ENCODE measurements at places on chromosomes 12 and 14.

DNA sequence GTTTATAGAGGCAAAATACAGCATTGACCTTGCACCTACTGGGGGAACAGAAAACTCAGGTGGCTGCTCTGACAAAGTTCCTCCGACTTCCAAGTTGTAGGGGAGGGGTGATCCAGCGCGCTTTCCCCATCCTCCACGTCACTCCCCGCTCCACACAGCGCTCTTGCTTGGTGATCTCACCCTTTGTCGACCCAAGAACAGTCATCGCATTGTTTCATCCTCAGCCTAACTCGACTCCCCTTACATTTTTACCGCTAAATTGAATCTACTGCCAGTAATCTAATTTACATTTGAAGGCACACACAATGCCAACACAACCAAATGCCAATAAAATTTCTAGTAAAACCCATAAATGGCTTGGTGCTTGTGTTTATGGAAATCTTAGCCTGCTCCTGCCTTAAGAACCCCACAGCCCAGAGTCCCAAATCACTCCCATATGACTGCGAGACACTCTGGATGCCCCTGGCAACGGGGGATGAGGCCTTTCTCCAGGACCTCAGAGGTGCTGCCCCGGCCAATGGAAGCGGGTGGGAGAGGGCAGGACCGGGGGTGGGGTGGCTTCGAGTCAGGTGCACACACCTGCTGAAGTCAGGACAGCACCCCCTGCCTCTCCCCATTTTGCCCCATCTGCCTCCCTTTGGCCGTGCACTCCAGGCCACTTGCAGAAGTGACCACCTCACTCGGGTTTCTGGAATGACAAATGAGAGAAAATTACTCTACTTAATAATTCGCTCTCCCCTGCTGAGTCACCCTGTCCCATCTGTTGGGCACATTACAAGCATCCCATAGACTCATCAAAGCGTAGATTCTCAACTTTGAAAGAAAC is 98.2 kb upstream of the GSC start:
- peak; percentile 18 for DNase-seq

DNA sequence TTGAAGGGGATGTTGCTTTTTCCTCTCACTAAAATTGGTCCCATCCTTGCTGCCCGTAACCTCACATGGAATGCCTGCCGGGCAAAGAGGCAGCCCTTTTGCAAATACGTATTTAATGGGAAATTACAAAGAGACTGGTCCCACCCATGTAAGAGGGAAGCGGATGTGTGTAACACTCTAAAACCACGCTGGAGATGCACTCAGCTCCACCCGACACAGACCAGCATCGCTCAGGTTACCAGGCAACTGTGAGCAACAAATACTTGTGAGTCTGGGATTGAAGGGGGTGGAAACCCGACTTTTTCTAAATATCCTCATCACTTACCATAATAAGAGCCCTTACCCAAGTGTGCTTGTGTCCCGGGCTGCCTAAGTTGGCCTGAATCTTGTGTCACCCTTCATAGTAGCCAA is 47.7 kb downstream of the ELK3 start:
- no peak for DNase-seq

DNA sequence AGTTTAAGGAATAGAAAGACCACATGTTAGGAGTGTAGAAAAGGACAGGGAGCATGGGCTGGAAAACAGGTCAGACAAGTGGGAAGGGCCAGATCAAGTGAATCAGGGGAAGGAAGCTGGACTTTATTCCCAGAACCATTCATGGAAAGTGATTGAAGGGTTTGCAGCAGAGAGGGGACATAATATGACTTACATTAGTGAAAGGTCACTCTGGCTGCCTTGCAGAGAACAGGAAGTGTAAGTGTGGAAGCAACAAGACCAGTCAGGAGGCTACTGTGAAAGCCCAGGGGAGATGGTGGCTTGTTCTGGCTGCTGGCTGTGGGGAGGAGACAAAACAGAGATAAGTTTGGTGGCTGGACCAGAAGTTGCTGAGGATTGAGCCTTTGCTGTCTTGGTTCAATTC is 69.1 kb downstream of the VCPKMT start:
- no peak for DNase-seq

- DNase-seq, result peak; percentile 33
Measured at GRCh38 chr12:120468325-120468820, 1.2 kb downstream of the SRSF9 start.

GRCh38 chr12:125081427-125081826 is 16.2 kb downstream of the AACS start:
- DNase-seq, result no peak

- no peak for DNase-seq
Measured at GRCh38 chr12:78034025-78034424, 203.3 kb downstream of the NAV3 start.

DNA sequence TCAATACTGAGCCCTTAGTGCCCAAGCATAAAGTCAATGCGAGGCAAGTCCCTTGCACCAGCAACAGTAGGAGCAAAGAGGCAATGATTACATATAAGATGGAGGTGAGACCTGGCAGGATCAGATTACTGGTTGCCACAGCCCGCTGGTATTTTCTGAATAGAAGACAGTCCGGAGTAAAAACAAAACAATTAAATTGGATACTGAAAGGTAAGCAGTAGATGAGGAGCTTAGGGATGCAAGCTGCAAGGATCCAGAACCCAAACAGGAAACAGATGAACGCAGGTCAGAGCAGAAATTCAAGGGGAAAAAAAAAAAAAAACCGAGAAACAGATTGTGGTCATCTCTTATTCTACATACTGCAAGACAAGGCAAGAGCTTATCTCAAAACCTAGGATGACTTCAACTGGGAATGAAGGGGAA is 119.6 kb downstream of the MED13L start:
- no peak for DNase-seq

- no peak for DNase-seq
Measured at GRCh38 chr14:90572441-90573150, 175.8 kb downstream of the CALM1 start.

DNA sequence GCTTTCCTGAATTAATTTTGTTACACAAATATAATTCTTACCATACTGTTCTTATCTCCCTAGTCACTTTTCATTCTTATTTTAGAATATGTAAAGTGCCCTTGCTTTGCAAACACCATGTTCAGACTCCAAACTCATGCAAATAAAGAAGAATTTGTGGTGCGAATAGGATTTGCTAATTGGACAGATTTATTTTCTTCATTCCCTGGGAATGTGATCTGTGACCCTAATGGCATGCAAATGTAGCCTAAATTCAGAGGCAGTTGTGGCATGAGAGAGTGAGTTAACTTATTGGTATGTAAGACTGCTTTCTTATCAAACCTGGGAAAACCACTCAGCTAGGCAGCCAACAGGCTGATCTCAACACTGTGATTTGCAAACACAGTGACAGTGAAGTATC is 10.0 kb downstream of the CAPZA3 start:
- DNase-seq, result no peak

- DNase-seq, result no peak
Measured at GRCh38 chr12:116441292-116441691, 117.9 kb upstream of the MAP1LC3B2 start.

DNA sequence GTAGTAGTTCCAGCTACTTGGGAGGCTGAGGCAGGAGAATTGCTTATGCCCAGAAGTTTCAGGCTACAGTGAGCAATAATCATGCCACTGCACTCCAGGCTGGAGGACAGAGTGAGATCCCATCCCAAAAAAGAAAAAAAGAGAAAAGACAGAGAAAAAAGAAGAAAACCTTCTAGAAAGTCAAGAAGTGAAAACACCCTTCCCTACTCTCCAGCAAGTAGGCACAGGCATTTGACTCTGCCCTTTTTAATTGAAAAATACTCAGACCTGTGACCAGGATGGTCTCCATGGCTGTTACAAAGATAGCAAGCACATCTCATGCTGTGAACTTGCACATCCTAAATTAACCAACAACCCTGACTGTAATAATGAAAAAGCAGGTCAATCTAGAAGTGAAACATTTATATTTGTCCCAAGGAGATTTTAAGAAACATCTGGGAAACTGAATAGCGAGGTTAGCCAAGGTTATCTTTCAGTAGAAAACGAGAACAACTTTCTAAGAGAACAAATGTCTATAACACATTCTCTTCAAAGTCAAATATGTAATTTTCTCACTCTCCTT is 2.0 kb downstream of the TMTC1 start:
- no peak for DNase-seq

All from C1 segment of cervical spinal cord (tissue), 14 donors.